Pulmonary artery endothelial cell (primary cell): ENCODE measurements at places on chromosomes 1 and 21. TPM values are rescaled to one million over a fixed set of nuclear protein-coding genes. Genes with fewer than 3 reads are reported as not detected.

The MKNK1 gene
- 19.7 and 22.1 TPM in 2 replicates for total RNA-seq

- DNase-seq: no peak
These were observed 78.7 kb upstream of the TINAGL1 start for GRCh38 chr1:31497601-31498000.

GRCh38 chr1:46533179-46533864, 18.1 kb downstream of the KNCN start:
- no peak for DNase-seq

DNA sequence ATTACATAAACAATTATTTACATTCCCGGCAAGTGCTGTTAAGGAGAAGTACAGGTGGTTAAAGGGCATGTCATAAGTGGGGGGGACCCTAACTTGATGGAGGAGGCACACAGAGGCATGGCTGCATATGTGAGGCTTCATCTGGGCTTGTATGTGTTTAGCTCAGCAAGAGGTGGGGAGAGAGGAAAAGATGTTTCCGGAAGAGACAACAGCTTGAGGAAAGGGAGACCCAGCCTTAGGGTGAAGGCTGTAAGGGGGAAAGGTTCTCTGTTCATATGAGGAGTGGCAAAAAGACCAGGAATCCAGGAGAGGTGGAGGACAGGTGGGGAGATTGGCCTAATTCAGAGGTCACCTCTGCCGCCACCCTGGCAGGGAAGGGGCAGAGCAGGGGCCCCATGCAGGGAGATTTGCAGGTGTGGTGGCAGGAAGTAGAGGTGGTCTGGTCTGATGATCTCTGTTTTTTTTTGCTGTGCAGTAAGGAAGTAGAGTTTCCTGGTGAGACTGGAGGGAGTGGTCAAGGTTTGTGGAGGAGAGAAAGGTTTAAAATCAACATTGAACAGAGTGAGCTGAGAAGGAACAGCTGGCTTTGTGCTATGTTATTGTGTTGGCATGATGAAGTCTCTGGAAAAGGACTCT, 9.0 kb downstream of the TRAF5 start:
- DNase-seq: no peak

DNA sequence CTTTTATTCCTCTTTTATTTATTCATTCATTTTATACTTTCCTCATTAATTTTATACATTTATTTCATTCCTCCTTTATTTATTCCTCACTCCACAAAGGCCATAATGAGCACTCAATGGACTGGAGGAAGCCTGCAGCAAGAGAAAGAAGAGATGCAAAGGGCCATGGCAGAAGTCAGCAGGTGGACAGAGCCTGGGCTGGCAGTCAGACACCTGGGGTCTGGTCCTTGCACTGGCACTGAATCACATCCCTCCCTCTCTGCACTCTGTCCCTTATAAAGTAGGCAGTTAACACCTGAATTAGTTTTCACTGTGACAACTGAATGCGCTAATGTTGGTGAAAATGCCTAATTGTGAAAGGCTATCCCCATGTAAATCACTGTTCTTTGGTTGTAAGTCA, 38.6 kb downstream of the FAM78B start:
- DNase-seq: no peak

DNA sequence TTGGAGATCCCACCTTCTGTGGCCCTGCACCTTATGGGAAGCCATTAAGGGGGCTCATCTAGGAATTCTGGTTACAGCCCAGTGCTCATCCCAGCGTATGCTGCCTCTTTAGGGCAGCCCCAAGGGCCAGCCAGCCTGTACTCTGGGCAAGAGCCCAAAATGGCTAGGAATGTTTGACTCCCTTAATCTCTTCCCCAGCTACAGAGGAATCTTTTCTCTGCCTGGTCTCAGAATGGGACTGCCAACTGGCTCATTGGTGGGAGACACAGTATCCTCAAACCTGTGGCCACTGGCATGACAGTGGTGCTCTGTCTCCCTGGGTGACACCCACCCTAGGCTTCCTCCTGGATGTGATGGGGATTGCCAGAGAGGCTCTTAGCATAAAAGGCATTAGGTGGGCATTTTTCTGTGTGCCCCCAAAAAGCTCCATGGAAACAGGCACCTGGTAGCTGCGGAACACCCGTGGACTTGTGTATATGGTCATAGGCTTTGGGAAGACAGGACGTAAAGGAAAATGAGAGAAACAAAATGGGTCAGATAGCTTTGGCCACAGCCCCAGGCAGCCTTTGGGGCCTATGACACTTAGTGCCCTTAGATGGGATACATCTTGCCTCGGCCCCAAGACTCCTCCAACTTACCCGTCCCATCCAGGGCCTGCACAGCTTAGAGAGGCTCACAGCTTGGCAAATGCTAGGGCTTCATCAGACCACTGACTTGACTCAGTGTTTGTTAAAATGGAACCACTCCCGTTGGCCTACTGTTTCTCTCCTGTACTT, 6.9 kb downstream of the TMEM81 start:
- DNase-seq: no peak
